ENCODE measurements at places on chromosomes 3 and 15.

DNA sequence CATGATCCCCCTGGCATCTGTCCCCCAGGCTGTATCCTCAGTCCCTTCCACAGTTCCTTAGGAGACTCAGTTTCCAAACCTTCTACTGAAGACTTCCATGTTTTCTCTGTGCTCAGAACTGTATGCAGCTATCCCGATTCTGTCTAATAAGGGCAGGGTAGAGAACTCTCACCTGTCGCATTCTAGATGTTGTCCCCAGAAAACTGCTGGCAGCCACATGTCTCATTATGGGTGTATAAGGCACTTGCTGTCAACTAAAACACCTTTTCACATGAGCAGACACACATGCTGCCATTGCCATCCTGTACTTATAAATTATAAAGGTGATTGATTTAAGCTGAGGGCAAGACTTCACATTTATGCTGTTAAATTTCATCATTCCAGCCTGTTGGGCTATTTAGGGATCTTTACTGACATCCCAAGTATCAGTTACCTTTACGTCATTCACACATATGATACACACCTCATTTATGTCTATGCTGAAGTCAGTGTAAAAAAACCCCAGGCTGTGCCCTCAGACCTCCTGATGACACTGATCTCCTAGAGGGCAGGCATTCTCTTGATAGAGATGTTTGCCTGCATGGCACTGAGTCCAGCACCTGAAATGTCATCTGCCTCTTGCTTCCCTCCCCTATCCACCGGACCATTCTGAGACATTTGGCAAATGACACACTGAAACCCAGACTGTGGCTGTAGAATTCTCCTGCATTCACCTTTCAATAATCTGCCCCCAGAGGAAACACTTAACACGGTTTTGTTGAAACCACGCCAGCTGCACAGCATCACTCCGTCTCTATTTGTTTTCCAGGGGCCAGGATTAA is 35.8 kb downstream of the BTD start:
- no peak for DNase-seq

GRCh38 chr3:24683633-24684384 is 189.2 kb upstream of the THRB start:
- DNase-seq: no peak

- no peak for DNase-seq
Observed at GRCh38 chr15:25689592-25689991, 173.5 kb downstream of the ATP10A start.

DNA sequence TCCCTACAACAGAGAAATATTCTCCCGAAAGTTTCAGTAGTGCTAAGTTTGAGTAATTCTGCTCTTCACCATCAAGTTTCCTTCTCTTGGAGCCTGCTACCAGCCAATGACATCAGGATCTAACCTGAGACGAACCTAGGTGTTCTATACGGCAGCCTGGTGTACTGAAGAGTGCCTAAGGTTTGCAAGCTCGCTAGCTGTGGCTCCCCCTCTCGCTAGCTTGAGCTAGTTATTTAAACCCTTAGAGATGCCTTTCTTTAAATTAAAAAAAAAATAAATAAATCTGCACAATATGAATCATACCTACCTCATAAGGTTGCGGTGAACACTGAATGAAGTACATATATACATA is 1.4 kb upstream of the COL8A1 start:
- no peak for DNase-seq

DNA sequence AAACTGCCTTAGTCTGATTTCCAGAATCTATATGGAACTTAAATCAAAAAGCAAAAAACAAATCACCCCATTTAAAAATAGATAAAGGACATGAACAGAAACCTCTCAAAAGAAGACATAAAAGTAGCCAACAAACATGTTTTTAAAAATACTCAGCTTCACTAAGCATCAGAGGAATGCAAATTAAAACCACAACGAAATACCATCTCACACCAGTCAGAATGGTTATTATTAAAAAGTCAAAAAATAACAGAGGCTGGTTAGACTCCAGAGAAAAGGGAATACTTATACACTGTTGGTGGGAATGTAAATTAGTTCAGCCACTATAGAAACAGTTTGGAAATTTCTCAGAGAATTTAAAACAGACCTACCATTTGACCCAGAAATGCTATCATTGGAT is 367.9 kb downstream of the ZIC4 start:
- no peak for DNase-seq

GRCh38 chr15:80639168-80639555 is 55.9 kb upstream of the ABHD17C start:
- DNase-seq: no peak

GRCh38 chr3:5332270-5332956 is 144.9 kb downstream of the EDEM1 start:
- no peak for DNase-seq

DNA sequence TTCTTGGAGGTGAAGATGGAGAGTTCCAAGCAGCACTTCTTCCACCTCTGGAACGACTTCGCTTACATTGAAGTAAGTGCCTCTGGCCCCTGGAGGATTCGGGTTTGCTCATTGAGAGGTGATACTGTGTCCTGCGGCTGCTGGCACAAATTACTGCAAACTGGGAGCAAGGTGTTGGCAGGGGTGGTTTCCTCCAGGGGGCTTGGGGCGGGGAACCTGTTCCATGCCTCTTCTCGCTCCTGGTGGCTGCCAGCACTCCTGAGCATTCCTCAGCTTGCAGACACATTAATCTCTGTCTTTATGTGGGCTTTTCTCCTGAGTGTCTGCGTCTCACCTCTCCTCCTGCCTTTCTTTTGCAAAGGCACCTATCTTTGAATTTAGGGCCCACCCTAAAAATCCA is 47.4 kb downstream of the MESD start:
- no peak for DNase-seq

GRCh38 chr3:112651516-112651915 is 10.6 kb upstream of the CCDC80 start:
- no peak for DNase-seq

DNA sequence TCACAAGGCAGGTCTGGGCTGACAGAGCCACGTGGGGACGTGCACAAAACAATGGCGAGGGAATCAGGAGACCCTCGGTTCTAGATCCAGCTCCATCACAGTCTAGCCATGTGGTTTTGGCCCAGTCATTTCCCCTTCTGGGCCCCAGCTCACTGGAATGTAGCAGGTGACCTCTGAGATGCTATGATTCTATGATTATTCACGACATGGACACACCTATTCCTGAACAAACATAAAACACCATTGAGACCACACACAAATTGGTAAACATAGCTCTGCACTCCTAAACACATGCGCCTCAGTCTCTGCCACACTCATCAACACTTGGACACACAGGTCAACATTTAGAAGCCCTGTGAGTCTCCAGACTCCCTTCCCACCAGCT is 9.0 kb downstream of the IGDCC4 start:
- DNase-seq: no peak

GRCh38 chr3:175851541-175851940 is 992.4 kb downstream of the NAALADL2 start:
- no peak for DNase-seq

GRCh38 chr3:3586843-3587646 is 212.2 kb upstream of the LRRN1 start:
- no peak for DNase-seq

DNA sequence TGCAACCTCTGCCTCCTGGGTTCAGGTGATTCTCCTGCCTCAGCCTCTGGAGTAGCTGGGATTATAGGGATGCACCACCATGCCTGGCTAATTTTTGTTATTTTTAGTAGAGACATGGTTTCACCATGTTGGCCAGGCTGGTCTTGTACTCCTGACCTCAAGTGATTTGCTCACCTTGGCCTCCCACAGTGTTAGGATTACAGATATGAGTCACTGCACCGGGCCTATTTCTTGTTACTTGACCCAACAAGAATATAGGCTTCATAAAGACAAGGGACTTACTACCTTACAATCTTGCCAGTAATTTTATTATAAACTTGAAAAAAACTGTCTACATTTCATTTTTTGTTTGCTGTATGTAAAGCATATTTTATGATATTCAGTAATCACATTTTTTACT is 21.4 kb upstream of the ZBTB47 start:
- no peak for DNase-seq

DNA sequence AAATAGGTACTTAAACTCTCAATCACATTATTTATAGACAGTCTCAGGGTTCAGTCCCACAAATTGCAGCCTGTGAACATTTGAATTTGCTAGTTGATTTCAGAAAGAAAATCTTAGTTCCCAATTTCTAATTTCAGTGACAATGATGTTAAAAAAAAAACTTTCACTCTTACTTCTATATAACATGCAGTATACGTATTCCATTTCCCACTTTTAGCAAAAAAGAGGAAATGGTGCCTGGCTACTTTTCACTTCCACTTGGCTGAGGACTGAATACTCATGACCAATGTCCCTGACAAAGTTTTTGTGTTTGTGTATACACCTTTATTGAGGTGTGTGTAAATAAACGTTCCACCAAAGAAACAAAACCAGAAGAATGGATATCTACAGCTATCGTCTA is 32.1 kb upstream of the XCR1 start:
- no peak for DNase-seq

DNA sequence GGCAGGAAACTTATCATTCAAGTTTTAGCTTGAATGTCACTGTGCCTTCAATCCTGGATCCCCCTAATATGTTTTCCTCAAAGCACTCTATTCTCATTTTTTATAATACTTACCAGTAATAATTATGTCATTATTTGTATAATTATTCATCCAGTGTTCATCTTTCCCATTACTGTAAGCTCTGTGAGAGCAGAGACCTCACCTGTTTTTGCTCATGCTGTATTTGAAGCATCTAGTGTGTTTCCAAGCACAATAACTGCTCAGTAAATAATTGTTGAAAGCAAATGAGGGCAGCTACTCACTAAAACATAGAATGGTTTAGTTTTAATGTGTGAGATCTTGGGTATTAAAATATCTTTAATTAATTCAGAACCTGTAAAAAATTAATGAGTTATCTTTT is 36.9 kb upstream of the KPNA4 start:
- DNase-seq: no peak

DNA sequence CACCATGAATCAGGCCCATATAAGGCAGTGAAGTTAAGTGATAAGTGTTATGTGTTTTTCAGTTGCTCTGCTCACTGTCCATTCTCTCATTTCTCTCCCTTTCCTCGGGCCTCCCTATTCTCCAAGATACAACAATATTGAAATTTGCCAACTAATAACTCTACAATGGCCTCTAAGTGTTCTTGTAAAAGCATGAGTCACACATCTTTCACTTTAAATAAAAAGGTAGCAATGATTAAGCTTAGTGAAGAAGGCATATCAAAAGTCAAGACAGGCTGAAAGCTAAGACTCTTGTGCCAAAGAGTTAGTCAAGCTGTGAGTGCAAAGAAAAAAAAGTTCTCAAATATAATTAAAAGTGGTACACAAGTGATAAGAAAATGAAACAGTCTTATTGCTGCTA is 675.4 kb downstream of the OTOL1 start:
- DNase-seq: no peak

GRCh38 chr15:71549697-71550096 is 260.7 kb upstream of the NR2E3 start:
- DNase-seq: no peak

GRCh38 chr3:21509731-21510470 is 241.1 kb downstream of the ZNF385D start:
- DNase-seq: no peak

DNA sequence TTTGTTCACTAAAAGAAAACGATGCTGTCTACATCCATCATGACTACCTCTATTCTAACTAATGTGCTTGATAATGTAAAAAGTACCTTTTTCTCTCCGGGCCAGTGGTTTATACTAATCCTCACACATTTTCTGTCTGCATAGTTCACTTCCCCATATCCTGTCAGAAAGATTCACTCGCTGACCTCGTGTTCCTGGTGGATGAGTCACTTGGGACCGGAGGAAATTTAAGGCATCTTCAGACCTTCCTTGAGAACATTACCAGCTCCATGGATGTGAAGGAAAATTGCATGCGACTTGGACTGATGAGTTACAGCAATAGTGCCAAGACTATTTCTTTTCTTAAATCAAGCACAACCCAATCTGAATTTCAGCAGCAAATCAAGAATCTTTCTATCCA is 33.8 kb downstream of the COL6A5 start:
- DNase-seq: no peak

- no peak for DNase-seq
Observed at GRCh38 chr3:196227121-196227561, 10.8 kb downstream of the SLC51A start.

DNA sequence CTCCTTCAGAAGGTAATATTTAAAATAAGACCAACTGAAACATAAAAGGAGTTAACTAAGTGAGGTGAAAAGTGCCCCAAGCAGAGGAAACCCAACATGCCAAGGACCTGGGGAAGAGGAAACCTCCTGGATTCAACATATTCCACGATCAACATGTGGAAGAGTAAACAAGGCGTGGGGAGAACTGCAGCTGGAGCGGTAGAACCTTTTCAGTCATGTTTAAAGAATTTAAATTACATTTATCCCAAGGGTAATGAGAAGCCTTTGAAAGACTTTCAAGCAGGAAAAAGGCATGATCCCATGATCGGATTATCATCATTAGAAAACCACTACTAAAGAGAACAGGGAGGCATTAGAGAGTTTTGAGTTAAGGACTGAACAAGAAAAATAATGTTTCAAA is 330.7 kb downstream of the FHIT start:
- no peak for DNase-seq

DNA sequence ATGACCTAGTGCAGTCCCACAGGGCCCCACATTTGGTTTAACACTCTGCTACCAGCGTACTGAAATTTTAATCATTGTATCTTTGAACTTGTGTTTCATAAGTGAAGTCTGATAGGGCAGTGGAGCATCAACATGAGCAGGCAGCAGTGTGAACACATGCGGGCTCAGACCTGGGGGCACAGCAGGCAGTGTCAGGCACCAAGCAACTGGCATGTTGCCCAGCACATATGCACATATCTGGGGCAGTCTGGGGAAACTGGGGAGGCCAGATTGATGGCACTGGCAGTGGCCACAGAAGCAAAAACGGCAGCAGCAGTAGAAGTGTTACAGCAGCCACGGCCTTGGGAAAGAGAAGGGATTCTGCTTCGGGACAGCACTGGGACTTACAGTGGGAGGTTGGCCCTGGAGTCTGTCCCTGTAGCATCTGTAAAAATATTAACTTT is 353.9 kb upstream of the KCNMB2 start:
- DNase-seq: no peak

GRCh38 chr15:49045751-49046219 is 461 bp downstream of the SECISBP2L start:
- DNase-seq: no peak

- DNase-seq: no peak
Observed at GRCh38 chr15:65054333-65055200, 9.4 kb downstream of the SLC51B start.

GRCh38 chr3:47006145-47006651 is 26.7 kb downstream of the NBEAL2 start:
- DNase-seq: no peak
